Activated CD4-positive, alpha-beta T cell treated with anti-CD3 and anti-CD28 coated beads for 4 hours (primary cell): ENCODE measurements at places on chromosomes 3 and 15.

DNA sequence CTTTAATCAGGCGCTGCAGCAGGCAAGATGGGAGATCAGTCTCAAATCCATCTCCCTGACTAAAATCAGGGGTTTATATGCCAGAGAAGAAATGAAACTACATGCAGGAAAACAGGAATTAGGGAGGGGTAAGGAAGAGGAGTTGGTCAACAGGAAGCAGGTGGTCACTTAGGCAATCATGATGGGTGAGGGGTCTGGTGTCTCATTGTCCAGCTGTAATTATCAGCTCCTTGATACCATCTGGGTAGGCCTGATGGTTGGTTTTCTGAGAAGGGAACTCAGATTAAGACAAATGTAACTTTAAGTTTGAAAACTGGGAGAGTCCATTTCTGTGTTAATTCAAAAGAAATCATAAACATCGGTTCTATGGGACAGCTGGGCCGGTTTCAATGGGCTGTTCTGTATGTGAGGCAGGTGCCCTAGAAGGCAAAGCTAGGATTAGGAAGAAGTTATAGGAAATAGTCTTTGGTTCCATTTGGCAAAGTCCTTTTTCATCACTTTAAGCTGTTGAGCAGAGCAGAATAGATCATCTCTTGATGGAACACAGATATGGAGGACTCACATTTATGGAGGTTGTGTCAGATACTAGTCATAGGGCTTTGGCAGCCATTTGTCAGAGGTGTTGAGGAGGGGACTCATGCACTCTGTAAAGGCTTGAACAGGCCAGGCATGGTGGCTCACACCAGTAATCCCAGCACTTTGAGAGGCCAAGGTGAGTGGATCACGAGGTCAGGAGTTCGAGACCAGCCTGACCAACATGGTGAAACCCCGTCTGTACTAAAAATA lies 149.4 kb downstream of the VGLL4 start:
- DNase-seq = no peak

DNA sequence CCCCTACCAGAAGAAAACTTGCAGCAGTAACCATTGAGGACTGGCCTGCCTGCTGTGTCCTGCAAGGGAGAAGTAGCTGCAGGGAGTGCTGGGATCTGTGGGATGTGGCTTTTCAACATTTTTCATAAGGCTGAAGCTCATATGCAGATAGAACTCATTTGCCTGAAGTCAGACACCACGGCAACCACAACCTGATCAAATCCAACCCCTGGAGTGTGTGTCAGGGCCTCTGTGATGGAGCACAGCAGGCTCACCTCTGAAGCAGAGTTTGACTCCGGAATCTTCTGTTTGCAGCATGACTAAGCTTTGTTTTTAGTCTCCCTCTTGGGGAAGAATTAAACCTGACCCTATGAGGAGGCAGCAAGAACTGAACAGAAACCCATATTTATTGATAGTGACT lies 508.7 kb downstream of the AGBL1 start:
- DNase-seq = no peak

GRCh38 chr15:96322536-96323318 lies 7.8 kb upstream of the NR2F2 start:
- no peak for DNase-seq

DNA sequence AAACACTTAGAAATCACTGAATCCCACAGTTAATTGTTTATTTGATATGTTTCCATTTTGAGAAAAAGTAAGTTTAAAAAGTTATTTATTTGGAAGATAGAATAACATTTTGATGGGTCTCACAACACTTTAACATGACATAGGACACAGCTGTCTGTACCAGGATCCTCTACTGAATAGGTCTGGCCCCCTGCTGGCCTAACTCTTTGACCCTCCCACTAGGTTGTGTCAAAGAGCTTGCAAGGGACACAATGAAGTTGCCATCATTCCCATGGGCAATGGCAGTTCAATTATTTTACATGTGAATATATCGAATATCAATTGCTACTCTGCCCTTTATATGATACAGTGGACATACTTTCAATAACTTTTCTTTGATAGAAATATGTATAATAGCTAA lies 138.9 kb downstream of the EPHA3 start:
- no peak for DNase-seq

DNA sequence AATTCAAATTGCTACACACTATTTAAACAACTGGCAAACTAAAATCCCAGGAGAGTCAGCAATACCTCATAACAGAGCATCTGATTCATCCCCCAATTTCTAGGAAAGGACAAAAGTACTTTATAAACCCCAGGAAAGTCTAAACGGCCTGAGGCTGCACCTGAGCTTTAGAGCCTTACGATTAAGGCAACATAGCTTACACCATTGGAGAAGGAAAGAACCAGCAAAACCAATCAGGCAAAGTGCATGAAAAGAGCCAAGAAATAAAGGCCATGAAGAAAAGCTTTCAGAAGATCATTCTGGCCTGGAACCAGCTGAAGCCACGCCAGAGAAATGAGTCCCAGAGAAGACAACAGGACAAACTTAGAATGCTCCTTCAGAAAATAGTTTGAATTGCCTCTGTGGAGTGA lies 48.1 kb downstream of the PTPN9 start:
- no peak for DNase-seq

GRCh38 chr3:69288161-69288895 lies 97.6 kb downstream of the FRMD4B start:
- DNase-seq = no peak
